Activated effector memory CD4-positive, alpha-beta T cell treated with anti-CD3 and anti-CD28 coated beads, Interleukin-2, amount 50 U/mL, for 16 hours (primary cell): ENCODE measurements at places on chromosomes 2 and 18.

GRCh38 chr2:62783679-62784078 is 78.2 kb downstream of the EHBP1 start:
- DNase-seq = no peak

DNA sequence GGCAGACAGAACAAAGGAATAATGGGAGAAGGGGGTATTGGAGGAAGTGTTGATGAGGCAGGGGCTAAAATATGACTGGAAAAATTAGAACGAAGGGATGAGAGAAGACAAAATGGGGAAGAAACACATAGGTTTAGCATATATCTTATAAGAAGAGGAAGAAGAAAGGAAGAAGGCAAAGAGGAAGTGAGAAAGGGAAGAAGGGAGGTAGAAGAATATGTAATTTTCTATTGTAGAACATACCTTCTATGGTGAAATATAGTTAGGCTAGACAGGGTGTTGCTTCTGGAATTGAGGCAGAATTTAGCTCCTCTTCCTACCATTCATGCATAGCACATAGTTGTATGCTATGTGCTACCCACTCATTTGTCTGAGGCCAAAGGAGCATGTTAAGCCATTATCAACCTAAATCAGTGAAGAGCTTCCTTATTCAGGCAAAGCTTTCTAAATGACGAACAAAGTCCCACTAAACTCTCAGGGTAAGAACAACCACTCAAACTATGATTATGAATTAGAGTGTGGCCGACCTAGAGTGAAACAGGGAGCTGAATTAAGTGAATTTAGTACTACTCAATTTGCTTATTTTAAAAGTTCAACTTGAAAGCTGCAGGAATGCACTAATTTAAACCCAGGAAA is 180.9 kb upstream of the GALNT5 start:
- no peak for DNase-seq

GRCh38 chr2:148102641-148103040 is 81.8 kb downstream of the MBD5 start:
- no peak for DNase-seq

- no peak for DNase-seq
These were observed 123.5 kb downstream of the MBD2 start for GRCh38 chr18:54100920-54101470.

DNA sequence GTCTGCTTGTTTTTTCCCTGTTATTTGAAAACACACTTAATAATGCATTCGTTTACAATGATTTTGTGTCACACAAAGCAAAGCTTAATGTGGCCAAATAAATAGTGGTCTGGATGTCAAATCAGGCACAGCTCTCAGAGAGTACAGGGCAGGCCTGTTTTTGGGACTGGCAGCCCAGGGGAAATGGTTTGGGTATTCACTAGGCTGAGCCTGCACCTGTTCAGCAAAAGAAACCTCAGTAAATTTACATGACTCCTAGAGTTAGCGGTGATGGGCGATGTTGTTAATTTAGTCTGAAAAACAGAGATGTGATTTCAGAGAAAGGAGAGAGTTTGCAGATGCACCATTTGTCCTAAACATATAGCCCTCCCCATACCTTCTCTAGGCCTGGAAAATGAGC is 197.1 kb downstream of the ALK start:
- no peak for DNase-seq

DNA sequence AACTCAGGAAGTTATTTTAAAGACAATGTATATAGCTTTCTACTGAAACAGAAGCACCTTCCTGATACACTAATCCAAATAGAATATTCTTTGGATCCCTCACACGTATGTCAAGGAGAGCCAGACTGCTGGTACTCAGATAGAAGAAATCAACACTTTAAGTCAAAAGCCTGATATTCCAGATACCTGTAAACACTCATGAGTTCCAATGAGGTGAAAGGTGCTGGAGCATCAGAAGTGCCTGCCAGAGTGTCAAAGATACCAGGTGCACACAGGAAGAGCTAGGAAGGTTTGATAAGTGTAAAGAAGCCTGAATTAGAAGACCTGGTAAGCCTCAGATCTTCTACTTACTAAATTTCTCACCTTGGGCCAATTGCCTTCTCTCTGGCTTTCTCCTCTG is 226.3 kb upstream of the SP5 start:
- no peak for DNase-seq

GRCh38 chr2:217788669-217789002 is 214.2 kb downstream of the TNS1 start:
- no peak for DNase-seq

DNA sequence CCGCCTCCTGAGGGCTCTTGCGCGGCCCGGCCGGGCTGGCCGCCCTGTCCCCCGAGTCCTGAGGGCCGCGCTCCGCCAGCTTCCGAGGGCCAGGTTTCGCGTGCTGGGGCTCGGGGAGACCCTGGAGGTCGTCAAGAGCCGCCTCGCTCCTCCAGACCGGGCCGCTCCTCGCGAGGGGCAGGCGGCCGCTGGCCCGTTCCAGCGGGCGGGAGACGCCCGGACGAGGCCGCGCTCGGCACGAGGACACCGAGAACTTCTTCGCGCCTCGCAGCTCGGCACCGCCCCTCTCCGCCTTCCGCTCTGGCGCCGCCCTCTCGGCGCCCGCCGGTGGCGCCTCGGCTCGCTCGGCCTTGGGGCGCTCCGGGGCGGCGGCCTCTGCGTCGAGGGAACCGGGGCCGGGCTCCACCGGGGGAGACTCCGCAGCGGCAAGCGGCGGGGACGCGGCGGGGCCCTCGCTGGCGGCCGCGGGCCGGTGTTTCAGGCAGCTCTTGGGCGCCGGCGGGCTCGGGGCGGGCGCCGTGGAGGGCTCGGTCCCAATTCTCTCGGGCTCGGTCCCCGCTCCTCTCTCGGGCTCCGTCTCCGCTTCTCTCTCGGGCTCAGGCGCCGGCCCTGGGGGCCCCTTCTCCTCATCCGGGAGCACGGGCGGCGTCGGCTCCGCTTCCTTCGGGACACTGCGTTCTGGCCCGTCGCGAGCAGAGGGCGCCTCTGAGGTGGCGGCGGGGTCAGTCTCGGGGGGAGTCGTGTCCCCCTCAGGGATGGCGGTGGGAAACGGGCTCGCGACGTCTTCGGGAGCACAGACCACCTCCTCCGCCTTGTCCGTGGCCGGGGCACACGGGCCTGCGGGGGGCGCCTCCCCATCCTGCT is 91.6 kb upstream of the MGAT4A start:
- DNase-seq = peak; percentile 85

GRCh38 chr2:149062531-149062930 is 24.0 kb downstream of the LYPD6B start:
- DNase-seq = no peak

DNA sequence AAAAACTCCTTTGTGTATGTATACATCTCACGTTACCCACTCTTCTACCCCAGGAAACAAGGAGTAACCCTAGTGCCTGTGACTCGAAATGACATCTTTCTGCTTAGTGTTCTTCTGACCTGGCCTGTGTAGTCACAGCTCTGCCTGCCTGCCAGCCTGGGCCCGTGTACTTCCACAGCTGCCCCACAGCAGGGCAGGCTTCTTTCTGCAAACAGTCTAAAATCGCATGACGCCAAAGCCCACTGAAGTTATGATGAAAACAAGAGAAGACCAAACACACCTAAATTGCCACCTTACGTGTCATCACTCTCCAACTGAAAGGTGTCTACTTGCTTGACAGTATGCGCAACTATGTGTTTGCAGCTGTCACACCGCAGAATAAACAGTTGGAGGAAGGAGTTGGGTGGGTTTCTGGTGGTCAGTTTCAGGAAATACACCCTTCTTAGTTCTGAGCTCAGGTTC is 1.5 kb downstream of the GAREM1 start:
- DNase-seq = no peak

DNA sequence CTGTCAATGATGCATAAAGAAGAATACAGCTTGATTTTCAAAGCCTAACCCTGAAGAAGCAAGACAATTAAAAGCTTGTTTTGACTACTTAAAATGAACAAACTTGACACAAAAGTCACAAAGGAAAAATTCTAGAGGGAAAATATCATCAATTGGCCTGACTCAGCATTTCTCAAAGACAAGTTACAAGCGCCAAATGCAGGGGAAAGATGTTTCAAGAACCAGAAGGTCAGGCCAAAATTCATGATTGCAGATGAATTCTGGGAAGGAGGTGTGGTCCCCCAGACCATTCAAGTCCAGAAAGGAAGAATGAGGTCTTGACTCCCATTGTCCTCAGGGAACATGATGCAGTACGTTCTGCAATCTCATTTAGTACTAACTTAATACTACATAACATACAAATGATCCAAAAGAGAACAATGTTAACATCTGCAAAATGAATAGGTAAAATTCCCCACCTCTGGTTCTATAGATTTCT is 64.5 kb downstream of the FAM210A start:
- DNase-seq = no peak

DNA sequence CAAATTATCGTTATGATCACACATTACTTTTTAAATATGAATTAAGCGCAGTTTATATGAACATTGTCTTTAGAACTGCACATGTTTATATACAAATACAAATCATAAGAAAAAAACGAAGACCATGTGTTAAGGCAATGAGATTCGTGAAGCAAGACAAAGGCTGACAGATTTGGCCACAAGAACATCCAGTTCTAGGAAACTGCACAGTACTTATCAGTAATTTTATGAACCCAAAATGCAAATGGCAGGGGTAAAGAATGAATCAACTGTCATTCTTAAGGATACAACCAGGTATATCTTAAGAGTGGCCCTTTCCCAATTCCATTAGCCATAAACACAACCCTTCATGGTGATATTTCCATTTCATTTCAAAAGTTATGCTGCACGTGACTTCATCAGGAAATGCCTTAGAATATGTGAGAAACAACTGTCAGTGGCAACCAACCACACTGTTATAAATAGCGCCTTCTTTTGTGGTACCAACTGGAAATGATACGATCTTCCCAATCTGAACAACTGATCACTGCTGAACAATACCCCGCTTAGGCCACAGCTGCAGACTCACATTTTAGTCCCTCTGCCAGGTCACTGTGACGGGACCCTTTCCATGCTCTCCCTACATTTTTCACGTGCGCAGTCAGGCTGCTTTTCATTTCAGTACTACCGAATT is 144.9 kb downstream of the L3MBTL4 start:
- no peak for DNase-seq

- DNase-seq = no peak
These were observed 2062.3 kb upstream of the CELF4 start for GRCh38 chr18:39627936-39628335.

- no peak for DNase-seq
These were observed 166.7 kb downstream of the TCF4 start for GRCh38 chr18:55421308-55421614.

GRCh38 chr2:32386739-32387138 is 29.9 kb downstream of the BIRC6 start:
- no peak for DNase-seq

- no peak for DNase-seq
These were observed 115.2 kb downstream of the FAM210A start for GRCh38 chr18:13611142-13611600.

DNA sequence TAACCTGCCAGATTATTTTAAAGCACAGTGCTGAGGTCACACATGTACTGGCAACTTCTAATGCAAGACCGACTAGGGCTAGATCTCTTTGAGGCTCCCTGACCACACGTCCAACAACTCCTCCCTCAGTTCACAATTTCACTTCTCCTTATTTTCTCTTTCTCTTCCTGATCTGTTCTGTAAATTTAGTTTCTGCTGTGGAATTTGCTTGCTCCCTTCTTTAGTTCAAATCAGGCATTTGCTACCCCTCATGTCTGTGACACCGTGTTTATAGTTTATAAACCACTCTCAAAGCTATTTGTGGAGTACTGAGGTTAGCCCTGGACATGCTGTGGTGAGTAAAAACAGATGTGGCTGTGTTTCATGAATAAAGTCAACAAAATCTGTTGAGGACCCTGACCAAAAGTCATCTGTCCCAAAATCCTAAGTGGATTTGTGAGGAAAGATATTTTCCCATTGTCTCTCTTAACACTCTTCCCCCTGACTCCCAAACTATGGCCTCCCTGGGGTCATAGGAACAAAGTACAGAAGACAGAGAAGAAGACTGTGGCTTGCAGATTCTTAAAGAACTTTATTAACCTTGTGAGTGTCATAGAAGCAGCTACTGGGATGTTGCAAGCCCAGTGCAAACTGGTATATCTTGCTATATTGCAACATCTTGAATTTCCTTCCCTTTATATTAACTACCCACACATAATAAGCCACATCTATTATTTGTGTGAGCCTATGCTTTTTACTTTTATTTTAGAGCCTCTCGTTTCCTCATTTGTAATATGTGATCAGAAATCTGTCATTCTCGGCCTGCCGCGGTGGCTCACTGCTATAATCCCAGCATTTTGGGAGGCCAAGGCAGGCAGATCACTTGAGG is 3.5 kb upstream of the NAGK start:
- DNase-seq = no peak

DNA sequence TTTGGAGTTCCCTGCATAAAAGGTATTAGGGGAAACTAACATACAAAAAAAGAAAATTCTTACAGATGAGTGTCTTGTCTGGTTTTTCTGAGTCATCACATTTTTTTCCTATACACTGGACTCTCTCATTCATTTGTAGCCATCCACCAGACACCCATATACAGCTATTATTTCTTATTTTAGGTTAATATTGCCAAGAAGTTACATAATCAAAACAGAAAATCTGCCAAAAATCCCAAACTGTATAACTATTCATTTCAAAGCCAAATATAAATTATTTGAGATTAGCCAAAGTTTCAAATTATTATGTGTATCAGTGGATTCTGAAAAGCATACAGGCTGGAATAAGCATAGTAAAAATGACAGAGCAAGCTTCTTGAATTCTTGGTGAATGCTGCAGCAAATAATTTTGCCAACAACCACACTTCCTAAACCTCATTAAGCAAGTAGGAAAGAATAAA is 191.2 kb downstream of the NCKAP5 start:
- DNase-seq = no peak

DNA sequence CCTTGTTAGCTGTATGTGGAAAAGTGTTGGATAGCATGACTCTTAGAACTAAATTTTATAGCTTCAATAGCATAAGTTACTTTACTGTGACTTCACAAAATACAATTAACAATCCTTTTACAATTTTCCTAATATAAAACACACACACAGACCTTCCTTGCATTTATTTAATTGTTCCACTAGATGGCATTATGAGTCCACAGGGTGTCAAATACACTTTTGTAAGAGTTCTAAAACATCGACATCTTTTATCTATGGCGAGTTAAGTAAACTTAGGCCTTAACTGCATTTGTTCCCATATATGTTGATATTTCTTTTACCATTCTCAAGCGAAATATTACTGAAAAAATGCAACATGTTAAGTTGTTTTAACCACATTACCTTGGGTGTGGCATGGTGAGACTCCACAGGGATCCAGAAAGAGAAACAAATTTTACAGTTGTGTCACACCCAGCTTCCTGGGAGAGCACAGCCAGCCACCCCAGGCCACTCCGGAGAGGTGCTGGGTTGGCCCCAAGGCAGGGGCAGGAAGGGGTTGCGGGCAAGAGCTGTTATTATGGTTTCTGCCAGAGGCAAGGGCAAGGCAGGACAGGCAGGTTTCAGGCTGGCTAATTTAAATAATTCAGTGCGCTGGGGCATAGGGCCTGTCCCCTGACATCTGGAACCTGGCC is 312.4 kb upstream of the MC4R start:
- no peak for DNase-seq

DNA sequence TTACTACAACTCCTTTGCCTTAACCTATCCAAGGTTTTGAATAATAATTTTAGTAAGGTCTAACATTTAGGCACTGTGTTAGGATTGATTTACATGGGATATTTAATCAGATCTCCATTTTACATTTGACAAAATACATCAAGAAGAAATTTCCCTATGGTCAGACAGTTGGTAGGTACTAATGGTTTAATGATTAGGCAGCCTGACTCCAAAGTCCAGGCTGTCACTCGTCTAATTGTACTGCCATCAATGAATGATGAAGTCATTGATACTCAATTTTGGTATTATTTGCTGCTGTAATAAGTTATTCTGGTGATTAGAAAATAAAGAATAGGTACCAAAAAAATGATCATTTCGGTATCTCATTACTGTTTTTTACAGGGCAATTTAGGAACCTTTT is 14.1 kb downstream of the BBS5 start:
- no peak for DNase-seq
